ENCODE measurements at places on chromosomes 12 and 14.
A peak's percentile ranks its signal among the peaks of the same experiment; 100 is the strongest.

DNA sequence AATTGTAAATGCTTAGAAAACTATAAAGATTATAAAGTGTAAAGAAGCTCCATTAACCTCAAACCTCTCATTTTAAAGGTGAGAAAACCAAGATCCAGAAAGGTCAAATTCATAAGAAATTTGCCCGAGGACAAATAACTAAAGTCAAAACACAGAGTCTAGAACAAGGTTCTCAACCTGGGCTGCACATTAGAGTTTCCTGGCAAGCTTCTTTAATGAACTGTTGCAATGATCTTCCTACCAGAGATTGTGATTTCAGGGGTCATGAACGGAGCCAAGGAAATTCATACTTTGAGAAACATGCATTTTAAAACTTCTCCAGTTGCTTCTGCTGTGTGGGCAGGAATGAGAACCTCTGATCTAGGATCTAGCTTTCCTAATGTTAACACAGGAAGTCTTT lies 86.8 kb downstream of the DERA start:
- peaks cover under 1% of the 10 kb centered on the region for H3K36me3 ChIP-seq
- H3K27me3 ChIP-seq = no peaks in the 10 kb centered on the region
- no peak overlapping the region for H3K27ac ChIP-seq
- DNase-seq = no peak

- no peak overlapping the region for H3K27ac ChIP-seq
- no peaks in the 10 kb centered on the region for H3K27me3 ChIP-seq
- H3K4me1 ChIP-seq = peaks cover 34% of the 10 kb centered on the region
- no peak for DNase-seq
- peaks cover 35% of the 10 kb centered on the region for H3K36me3 ChIP-seq
- H3K4me3 ChIP-seq = peak overlapping the region; percentile 74
Observed at GRCh38 chr12:109098183-109098604, 797 bp downstream of the UNG start.

GRCh38 chr12:48681710-48682532 lies at the start of gene KANSL2:
KANSL2 (minus strand) TSS chr12:48682238; CDS start chr12:48681632, 606 bp downstream.
- H3K36me3 ChIP-seq = peaks cover 43% of the 10 kb centered on the region
- peak; percentile 99 for DNase-seq
- H3K27ac ChIP-seq = peak within 1 kb of the TSS; percentile 99

- no peak overlapping the region for H3K27ac ChIP-seq
- H3K36me3 ChIP-seq = no peaks in the 10 kb centered on the region
- no peaks in the 10 kb centered on the region for H3K27me3 ChIP-seq
- DNase-seq = no peak
- H3K4me3 ChIP-seq = no peak overlapping the region
- H3K4me1 ChIP-seq = no peaks in the 10 kb centered on the region
Observed at GRCh38 chr12:128312661-128313060, 45.7 kb downstream of the TMEM132C start.

DNA sequence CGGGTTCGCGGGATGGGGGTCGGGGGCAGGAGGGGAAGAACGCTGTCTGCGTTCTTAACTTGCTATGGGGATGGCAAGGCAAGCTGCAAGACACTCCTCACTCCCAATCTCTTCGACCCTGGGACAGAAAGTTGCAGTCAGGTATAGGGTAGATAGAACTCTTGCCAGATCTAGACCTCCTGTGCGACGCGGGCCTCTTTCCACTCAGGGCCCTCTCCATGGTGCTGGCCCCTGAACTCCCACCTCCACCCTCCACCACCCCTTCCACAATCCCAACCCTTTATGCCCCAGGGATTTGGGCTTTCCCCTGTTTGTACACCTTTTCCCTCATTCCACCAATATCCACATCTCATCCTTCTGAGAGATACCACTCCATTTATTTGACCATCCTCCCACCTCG lies 812 bp downstream of the NABP2 start:
- H3K27me3 ChIP-seq = no peaks in the 10 kb centered on the region
- H3K27ac ChIP-seq = peak overlapping the region; percentile 85
- peaks cover 20% of the 10 kb centered on the region for H3K36me3 ChIP-seq
- peaks cover 51% of the 10 kb centered on the region for H3K4me1 ChIP-seq
- H3K4me3 ChIP-seq = peak overlapping the region; percentile 91
- DNase-seq = peak; percentile 32

DNA sequence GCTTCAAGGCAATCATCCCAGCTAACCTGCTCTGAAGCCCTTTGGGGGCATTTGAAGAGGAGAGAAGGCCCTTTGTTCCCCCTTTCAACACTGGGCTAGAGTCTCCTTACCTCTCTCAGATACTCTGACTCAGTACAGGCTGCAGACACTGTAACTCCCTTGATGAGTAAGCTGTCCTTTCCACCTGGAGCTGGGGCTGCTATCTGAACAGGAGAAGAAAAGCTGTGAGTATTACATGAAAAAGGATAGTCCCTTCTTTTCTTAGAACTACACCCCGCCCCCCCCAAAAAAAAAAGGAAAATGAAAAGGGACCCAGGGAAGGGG lies 186.6 kb upstream of the PLEKHG7 start:
- H3K36me3 ChIP-seq = peaks cover 11% of the 10 kb centered on the region
- H3K27me3 ChIP-seq = no peaks in the 10 kb centered on the region
- no peak overlapping the region for H3K27ac ChIP-seq
- H3K4me1 ChIP-seq = peaks cover 13% of the 10 kb centered on the region

Data from activated CD8-positive, alpha-beta T cell treated with anti-CD3 and anti-CD28 coated beads, Interleukin-2, amount 10 ng/mL, durations not matched to agents 7 days and 5 days (primary cell).